ENCODE measurements at places on chromosomes 16 and 17. TPM values are rescaled to one million over a fixed set of nuclear protein-coding genes. Genes with fewer than 3 reads are reported as not detected.

DNA sequence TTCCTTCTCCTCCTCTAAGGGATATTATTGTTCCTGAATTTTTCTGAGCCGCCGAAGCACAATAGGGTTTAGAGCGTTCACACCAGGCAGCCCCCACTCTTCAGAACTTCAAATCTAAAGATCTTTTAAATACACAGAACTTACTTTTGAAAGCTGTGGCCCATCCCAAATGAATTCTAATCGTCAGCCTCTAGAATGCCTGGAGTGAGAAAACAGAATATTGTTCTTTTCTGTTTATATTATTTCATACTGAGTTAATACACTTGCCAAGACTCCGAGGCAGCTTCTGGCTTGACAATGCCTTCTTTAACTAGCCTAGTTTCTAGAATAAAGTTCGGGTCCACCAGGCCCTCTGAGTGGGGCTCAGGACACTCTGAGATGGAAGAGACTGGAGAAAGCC, 405.6 kb downstream of the WWOX start:
- DNase-seq = no peak

DNA sequence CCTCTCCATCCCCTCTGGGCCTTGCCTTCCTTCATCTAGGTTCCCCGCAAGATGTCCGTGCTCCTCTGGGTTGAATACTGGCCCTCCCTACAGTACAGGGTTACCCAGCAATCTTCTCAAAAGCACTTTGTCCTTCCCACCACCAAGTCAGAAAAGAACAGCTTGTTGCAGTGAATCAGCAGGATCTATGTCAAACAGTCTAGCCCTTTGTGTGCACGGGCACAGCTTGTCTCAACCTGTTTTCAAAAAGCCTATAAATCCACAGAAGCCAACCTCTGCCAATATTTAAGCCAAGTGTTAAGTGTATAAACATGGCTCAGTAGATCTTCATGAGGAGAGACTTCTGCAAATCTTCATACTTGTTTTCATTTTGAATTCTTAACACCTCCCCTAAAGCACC, 25.2 kb downstream of the C17orf67 start:
- DNase-seq = no peak

DNA sequence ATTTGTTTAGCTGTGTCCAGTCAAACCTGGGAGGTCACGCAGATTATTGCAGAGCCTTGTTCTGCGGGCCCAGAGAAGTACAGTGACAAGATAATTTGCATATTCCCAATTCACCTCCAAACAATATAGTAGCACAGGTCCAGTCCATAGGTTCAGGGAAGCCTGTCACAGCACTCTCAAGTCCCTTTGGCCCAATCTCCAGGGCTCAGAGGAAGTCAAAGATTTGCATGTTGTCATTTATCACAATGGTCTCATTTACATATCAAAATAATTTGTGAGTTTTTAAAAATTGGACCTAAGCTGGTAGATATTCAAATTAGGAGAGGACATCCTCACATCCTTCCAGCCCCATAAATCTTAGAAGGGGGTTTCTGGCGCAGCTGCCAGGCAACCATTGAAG, 11.9 kb downstream of the ZBTB4 start:
- no peak for DNase-seq

CLEC18A gene
- total RNA-seq = 1.8 TPM

PYY gene
- not detected for total RNA-seq

KRTAP2-2 gene
- not detected for total RNA-seq

HCRT gene
- not detected for total RNA-seq

ARHGAP44 gene
- not detected for total RNA-seq

CTRB2 gene
- total RNA-seq = not detected
